ENCODE measurements at places on chromosomes 5 and 9.

DNA sequence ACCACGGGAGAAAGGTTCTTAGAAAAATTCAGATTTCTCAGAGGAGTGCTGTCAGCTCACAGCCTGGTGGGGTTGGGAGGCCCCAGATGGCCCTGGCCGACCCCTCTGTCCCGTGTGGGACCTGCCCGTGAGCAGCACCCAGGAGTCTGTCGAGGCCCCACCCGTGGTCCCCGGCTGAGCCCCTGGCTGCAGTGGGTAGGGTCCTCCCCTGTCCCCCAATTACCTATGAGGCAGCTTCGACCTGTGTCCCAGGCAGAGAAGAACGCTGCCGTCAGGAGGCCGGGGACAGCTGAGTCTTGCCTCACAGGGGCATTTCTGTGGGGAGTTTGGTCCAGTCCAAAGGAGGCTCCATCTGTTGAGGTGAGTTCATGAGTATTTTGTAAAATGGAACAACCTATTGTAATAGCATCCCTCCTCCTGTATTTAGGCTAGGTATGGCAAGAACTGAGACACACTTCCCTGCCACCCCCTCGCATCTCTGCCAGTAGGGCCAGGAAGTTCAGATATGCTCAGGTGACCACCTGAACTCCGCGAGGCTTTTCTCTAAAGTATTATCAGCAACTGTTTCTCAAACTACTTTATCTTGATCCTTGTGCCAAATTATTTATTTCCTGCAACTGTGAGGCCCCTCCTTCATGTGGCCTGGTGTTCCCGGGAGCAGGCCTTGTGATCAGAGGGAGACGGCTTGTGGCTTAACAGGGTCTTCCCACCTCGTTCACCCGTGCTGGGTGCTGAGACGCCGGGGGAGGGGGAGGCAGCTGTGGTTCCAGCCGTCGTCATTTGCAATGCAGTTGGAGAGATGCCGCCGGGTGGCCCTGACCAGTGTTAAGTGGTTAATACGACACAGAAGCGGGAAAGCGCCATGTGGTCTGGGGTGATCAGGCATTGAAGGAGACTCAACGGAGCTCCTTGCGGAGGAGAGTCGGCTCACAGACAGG is 1.7 kb downstream of the AHRR start:
- no peak for DNase-seq

DNA sequence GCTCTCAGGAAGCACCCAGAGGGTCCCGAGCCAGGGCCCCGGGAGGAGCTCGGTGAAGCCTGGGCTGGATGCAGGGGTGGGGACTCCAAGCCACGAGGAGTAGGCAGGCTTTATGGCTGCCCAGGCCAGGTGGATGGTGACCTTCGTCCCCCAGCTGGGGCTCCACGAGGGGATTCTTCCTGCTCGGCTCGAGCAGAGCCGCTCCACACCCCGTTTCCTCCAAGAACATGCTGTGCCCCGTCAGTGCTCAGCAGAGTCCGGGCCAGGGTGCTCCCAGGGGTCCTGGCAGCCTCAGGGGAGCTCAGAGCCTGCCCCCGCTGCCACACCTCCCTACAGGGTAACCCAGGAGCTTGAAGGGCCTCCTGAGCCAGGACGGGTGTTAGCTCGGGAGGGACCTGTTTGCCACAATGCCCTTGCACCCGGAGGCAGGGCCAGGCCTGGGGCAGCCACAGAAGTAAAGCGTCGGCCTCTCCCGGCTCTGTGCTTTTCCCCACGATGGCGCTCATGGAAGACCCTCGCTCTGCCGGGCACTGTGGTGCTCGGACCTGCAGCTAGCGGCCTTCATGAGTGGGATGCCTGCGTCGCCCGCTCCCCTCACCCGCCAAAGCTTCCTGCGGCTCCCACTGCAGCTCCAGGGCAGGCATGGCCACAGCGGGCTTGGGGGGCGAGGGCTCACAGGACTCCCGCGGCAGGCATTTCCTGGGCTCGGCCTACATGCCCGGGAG is 86.8 kb downstream of the KCNT1 start:
- DNase-seq, result no peak

DNA sequence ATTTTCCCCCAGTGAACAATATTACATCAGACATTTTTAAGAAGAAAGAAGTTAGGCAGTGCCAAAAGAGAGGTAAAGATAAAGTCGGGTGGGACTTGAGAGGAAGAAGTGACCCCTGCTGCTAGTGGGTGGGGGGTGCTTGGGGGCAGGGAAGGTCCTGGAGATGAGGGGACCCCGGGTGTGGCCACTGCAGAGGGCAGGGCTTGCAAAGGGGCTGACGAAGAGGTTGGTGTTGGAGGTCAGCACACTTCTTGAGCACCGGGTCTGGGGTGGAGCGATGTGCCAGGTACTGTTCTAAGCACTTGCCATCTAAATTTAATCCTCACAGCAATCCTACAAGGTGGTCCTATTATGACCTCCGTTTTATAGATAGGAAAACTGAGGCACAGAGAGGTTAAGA is 62.0 kb downstream of the AMBP start:
- no peak for DNase-seq

- no peak for DNase-seq
These were observed 259.3 kb downstream of the CEMIP2 start for GRCh38 chr9:71509054-71509453.

GRCh38 chr5:43191740-43192557 is at the start of gene NIM1K:
TSS of gene NIM1K (plus strand) at chr5:43192225. CDS start at chr5:43245776, 53,551 bp downstream.
- DNase-seq, result no peak

DNA sequence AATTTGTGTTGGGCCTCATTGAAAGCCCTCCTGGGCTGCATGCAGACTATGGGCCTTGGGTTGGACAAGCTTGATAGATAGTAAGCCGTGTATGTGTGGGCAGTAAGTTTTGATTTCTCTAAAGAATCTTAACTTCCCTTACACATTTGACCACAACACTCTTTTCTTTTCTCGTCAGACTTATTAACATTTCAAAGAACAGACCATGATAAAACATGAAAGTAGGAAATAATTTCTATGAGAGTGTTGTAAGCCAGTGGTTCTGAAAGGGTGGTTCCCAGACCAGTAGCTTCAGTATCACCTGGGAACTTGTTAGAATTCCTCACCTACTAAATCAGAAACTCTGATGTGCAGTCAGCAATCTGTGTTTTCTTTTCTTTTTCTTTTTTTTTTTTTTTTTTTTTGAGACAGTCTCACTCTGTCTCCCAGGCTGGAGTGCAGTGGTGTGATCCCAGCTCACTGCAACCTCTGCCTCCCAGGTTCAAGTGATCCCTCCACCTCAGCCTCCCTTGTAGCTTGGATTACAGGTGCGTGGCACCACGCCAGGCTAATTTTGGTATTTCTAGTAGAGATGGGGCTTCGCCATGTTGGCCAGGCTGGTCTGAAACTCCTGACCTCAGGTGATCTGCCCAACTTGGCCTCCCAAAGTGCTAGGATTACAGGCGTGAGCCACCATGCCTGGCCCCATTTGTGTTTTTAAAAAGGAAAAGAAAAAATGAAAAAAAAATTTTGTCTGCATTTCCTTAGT is 20.0 kb upstream of the GCNT1 start:
- no peak for DNase-seq

DNA sequence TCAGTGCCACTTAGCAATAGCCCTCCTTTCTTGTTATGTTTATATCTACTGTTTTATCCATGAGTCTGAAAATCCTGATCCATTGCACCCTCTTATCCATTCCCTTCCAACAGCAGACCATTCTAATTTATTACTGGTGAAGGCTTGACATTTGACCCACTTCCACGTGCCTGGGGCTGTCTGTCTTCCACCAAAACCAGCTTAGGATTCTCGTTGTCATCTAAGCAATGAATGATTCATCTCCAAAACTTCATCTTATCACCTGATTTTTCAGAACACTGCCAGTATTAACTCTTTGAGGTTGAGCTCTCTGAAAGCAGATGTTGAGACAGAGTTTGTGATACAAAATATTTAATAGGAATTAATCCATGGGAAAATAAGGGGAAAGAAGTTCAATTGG is 277.8 kb upstream of the FBXL7 start:
- DNase-seq, result no peak

DNA sequence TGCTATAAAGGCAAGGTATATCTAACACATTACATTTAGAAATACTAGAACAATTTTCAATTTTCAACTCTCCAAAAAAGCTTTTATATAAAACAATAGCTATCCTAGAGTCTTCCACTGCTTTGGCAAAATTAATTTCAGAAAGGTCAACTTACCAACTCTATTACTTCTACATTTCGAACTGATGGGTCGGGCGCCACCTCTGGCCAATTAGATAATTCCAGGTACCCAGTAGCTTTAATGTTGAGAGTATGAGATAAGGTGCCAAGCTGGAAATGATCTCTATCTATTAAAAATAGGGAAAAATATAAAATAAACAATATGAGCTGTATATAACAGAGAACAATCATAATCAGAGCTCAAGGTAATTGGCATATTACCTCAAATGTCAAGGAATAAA is 166.6 kb downstream of the AP3B1 start:
- DNase-seq, result no peak

- DNase-seq, result no peak
These were observed 14.9 kb downstream of the CD180 start for GRCh38 chr5:67181648-67182221.

- DNase-seq, result no peak
These were observed 48.3 kb downstream of the SH3TC2 start for GRCh38 chr5:149014571-149015031.

- no peak for DNase-seq
These were observed 176.7 kb upstream of the ZNF608 start for GRCh38 chr5:124923131-124923530.

Data from activated CD8-positive, alpha-beta memory T cell treated with anti-CD3 and anti-CD28 coated beads for 4 hours (primary cell).